ENCODE measurements at places on chromosomes 2 and 18. TPM values are rescaled to one million over a fixed set of nuclear protein-coding genes. Genes with fewer than 3 reads are reported as not detected.

Gene GALNT14
- 1.9 TPM for total RNA-seq

DNA sequence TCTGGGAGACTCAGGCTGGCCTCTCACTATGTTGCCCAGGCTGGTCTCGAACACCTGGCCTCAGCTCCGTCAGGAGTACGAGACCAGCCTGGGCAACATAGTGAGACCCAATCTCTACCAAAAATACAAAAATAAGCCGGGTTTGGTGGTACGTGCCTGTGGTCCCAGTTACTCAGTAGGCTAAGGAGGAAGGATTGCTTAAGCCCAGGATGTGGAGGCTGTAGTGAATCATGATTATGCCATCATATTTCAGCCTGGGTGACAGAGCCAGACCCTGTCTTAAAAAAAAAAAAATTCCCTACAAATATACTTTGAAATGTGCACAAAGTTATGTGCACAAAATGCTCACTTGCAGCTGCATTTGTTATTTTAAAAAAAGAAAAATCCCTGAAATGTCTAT is 26.3 kb upstream of the AGAP1 start:
- no peak overlapping the region for H3K4me3 ChIP-seq
- DNase-seq, result no peak
- no peaks in the 10 kb centered on the region for H3K36me3 ChIP-seq
- no peak overlapping the region for H3K27ac ChIP-seq
- peaks cover 2% of the 10 kb centered on the region for H3K27me3 ChIP-seq

DNA sequence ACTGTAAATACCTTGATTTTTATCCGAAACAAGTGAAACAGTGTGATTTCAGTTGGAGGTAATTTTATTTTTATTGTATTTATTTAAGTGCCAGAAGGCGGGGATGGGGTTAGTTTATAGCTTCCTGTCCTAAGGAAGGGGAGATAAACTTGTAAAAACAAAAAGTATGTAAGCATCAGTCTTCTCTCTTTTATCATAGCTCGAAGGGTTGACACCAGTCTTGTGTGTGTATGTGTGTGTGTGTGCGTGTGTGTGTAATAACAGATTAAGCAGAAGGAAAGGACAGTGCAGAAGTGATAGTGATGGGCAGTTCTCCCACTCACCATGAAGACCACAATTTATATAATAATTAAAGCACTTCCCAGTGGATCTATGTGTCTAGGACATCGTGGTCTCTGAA is 793.3 kb downstream of the PLCL1 start:
- no peaks in the 10 kb centered on the region for H3K36me3 ChIP-seq
- H3K4me3 ChIP-seq, result no peak overlapping the region
- no peak overlapping the region for H3K27ac ChIP-seq
- no peak for DNase-seq
- no peaks in the 10 kb centered on the region for H3K4me1 ChIP-seq
- peaks cover 3% of the 10 kb centered on the region for H3K27me3 ChIP-seq

Gene APCDD1
- not detected for total RNA-seq

- peaks cover under 1% of the 10 kb centered on the region for H3K4me1 ChIP-seq
- no peak overlapping the region for H3K27ac ChIP-seq
- H3K4me3 ChIP-seq, result no peak overlapping the region
Measured at GRCh38 chr2:64613276-64613675, 40.4 kb downstream of the SERTAD2 start.

DNA sequence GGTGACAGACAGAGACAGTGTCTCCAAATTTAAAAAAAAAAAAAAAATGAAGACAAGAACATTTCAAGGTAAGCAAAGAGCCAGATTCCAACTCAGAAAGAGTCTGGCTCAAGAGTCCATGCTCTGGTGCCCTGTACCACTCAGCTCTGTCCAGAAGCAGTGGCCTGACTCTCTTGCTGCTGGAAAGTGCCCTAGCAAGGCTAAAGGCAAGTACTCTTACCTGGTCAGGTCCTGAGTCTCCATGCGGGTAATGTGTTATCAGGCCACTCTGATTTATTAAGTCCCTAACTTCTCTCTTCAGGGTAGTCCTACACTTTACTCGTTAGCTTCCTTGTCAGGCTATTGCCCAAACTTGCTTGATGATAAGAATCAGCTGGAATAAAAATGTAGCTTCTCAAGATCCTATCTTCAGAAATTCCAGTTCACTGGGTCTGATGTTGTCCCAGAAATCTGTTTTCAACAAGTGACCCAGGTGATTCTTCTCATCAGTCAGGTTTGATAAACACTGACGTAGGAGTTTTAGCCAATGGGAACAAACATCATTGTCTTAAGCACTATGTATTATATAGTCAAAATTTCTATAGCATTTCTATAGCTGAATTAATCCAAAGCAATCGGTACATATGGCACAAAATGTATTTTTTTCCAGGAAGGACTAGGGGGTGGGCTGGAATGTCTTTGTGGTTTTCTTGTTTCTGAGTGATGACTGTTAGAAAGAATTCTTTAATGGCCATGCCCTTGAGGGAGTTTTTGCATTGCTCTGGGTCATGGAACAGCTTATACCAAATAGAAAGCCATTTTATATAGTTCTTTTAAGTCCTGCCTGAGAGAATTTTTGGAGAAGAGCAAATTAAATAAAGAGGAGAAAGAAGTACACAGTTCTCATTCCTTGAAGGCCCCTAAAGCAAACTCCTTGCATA is 139.9 kb upstream of the DNMT3A start:
- H3K4me1 ChIP-seq, result peaks cover 4% of the 10 kb centered on the region
- no peak overlapping the region for H3K27ac ChIP-seq
- no peak for DNase-seq
- H3K4me3 ChIP-seq, result no peak overlapping the region
- no peaks in the 10 kb centered on the region for H3K27me3 ChIP-seq
- H3K36me3 ChIP-seq, result peaks cover 1% of the 10 kb centered on the region

DNA sequence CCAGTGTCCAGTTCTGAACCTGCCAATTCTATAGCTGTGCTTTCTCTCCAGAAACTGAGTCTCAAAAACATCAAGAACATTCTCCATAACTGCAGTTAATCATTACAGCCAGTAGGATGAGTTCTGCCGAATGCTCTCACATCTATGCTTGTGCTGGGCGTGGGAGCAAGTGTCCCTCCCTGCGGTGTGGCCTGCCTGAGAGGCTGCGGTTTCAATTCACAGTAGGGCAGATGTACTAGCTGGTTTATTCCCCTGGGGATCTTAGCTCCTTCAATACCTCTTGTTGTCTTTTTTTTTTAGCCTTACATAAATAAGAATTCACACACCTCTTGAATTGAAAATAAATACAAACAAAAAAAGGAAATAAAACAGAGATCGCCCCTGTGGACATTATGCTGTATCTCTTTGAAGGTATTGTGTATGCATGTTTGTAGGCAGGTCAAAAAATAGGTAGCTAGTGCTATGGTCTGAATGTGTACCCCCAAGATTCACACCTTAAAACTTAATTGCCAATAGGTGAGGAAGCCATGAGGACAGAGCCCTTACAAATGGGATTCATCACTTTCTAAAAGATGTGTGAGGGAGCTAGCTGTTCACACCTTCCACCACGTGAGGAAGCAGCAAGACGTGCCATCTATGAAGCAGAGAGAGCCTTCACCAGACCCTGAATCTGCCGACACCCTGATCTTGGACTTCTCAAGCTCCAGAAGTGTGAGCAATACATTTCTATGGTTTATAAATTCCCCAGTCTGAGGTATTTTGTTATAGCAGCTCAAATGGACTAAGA is 74.3 kb downstream of the BCL2L11 start:
- H3K27ac ChIP-seq, result no peak overlapping the region
- H3K4me1 ChIP-seq, result peaks cover 8% of the 10 kb centered on the region
- peaks cover 4% of the 10 kb centered on the region for H3K27me3 ChIP-seq
- H3K36me3 ChIP-seq, result no peaks in the 10 kb centered on the region
- DNase-seq, result no peak
- no peak overlapping the region for H3K4me3 ChIP-seq

Gene DARS1
- 211 TPM for total RNA-seq

Gene DYNAP
- total RNA-seq, result not detected

- no peaks in the 10 kb centered on the region for H3K4me1 ChIP-seq
- no peaks in the 10 kb centered on the region for H3K36me3 ChIP-seq
- no peaks in the 10 kb centered on the region for H3K27me3 ChIP-seq
- H3K4me3 ChIP-seq, result no peak overlapping the region
Measured at GRCh38 chr2:102159295-102159694, 16.7 kb downstream of the IL1R1 start.

DNA sequence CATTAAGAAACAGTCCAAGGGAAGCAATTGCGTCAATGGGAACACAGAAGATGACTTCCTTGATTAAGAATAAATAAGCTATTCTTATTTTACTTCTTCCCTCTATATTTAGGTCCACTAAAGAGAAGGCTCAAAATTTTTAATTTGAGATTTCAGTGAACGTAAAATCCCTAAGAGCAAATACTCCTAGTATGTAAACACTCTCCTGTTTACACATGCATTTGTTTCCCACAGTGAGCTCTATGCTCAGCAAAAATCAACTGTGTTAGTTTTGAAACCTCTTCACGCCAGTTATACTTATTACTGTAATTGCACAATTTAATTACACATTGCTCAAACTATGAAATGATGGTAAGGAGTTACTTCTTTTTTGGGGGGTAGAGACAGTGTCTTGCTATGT is 8.8 kb downstream of the SLC39A6 start:
- no peak overlapping the region for H3K27ac ChIP-seq
- no peak overlapping the region for H3K4me3 ChIP-seq
- H3K27me3 ChIP-seq, result no peaks in the 10 kb centered on the region
- DNase-seq, result no peak

DNA sequence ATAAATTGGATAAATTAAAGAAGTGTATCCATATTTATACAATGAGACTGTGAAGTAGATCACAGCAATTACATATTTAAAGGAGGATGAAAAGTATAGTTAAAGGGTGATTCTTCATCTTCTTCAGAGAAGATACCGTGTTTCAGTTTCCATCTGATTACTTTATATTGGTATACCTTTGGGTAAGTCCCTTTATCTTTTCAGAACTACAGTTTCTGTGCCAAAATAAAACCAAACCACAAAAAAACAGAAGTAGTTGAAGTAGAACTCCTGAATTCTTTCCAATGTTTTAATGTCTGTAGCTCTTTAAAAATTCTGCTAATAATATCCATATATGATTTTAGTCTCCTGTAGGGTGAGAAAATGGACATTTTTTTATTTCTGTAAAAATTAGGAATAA is 231.2 kb upstream of the LINC00305 start:
- H3K4me1 ChIP-seq, result no peaks in the 10 kb centered on the region
- H3K36me3 ChIP-seq, result no peaks in the 10 kb centered on the region
- H3K4me3 ChIP-seq, result no peak overlapping the region

- peaks cover 3% of the 10 kb centered on the region for H3K36me3 ChIP-seq
- no peak overlapping the region for H3K27ac ChIP-seq
- H3K4me3 ChIP-seq, result no peak overlapping the region
- DNase-seq, result no peak
Measured at GRCh38 chr18:50992351-50992762, 24.5 kb downstream of the ELAC1 start.

Gene GAREM2
- 2.2 TPM for total RNA-seq

DNA sequence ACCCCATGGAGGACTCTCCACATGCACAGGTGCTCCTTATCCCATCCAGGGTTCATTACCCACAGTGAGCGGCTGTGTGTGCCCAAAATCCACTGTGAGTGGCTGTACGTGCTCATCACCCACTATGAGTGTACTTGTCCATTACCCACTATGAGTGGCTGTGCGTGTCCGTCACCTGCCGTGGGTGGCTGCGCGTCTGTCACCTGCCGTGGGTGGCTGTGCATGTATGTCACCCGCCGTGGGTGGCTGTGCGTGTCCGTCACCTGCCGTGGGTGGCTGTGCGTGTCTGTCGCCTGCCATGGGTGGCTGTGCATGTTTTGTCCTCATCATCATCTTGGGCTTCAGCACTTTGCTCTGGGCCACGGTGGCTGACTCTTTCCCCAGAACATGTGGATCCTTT is 78.6 kb upstream of the FN1 start:
- H3K27me3 ChIP-seq, result no peaks in the 10 kb centered on the region
- no peak for DNase-seq
- H3K36me3 ChIP-seq, result no peaks in the 10 kb centered on the region

DNA sequence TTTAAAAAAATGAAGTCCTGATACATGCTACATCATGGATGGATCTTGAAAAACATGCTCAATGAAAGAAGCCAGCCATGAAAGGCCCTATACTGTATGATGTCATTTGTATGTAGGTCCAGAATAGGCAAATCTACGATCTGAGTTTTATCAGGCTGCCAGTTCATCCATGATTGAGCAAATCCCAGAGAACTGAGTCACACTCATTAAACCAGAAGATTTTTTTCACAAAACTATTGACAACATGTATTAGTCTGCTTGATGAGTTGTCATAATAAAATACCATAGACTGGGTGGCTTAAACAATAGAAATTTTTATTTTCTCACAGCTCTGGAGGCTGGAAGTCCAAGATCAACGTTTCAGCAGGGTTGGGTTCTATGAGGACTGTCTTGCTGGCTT is 130.7 kb downstream of the MREG start:
- no peak overlapping the region for H3K27ac ChIP-seq
- no peaks in the 10 kb centered on the region for H3K4me1 ChIP-seq
- no peaks in the 10 kb centered on the region for H3K27me3 ChIP-seq

GRCh38 chr2:105255979-105256378 is 14.4 kb downstream of the GPR45 start:
- no peak for DNase-seq
- H3K4me1 ChIP-seq, result no peaks in the 10 kb centered on the region
- no peaks in the 10 kb centered on the region for H3K27me3 ChIP-seq
- no peaks in the 10 kb centered on the region for H3K36me3 ChIP-seq
- H3K27ac ChIP-seq, result no peak overlapping the region

DNA sequence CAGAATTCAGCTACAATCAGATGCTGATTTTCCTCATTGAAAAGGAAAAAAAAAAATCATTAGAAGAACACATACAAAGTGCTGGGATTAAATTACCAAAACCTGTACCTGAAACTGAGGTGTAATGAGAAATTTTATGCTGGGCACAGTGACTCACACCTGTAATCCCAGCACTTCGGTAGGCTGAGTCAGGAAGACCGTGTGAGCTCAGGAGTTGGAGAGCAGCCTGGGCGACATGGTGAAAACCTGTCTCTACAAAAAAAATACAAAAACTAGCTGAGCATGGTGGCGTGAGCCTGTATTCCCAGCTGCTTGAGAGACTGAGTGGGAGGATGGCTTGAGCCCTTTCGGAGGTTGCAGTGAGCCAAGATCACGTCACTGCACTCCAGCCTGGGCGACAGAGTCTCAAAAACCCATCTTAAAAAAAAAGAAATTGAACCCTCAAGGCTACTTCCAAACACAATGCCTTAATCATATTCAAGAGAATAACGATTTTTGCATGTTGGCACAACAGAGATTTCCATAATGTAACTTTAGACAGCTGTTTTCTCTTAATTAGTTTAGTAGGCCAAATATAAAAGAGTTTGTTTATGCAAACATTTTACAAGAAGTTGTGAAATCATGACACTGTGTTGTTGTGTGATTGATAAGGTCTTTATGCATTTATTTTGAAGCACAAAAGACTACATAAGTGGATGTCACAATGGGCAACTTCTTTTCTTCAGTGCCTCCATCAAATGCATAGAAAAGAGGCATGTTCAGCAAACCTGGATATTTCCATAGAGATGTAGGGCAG is 63.9 kb downstream of the FAM161A start:
- H3K4me3 ChIP-seq, result no peak overlapping the region
- no peak for DNase-seq
- H3K4me1 ChIP-seq, result peaks cover 3% of the 10 kb centered on the region

- no peak for DNase-seq
- no peaks in the 10 kb centered on the region for H3K36me3 ChIP-seq
- H3K4me1 ChIP-seq, result no peaks in the 10 kb centered on the region
- no peaks in the 10 kb centered on the region for H3K27me3 ChIP-seq
- H3K4me3 ChIP-seq, result no peak overlapping the region
Measured at GRCh38 chr2:71596011-71596410, 142.7 kb downstream of the DYSF start.

GRCh38 chr2:45911538-45911937 is 260.1 kb downstream of the PRKCE start:
- no peaks in the 10 kb centered on the region for H3K4me1 ChIP-seq
- H3K4me3 ChIP-seq, result no peak overlapping the region
- no peak for DNase-seq
- H3K36me3 ChIP-seq, result no peaks in the 10 kb centered on the region
- H3K27me3 ChIP-seq, result no peaks in the 10 kb centered on the region

Gene RNF149
- total RNA-seq, result 53.2 TPM

Data from activated CD8-positive, alpha-beta T cell treated with anti-CD3 and anti-CD28 coated beads for 36 hours (primary cell).